Mesenteric fat pad (tissue), 1 donor: ENCODE measurements at places on chromosomes 1 and 21. TPM values are rescaled to one million over a fixed set of nuclear protein-coding genes. Genes with fewer than 3 reads are reported as not detected.
A peak's percentile ranks its signal among the peaks of the same experiment; 100 is the strongest.

GRCh38 chr1:209617755-209618154, 34.2 kb downstream of the CAMK1G start:
- DNase-seq: no peak

DNA sequence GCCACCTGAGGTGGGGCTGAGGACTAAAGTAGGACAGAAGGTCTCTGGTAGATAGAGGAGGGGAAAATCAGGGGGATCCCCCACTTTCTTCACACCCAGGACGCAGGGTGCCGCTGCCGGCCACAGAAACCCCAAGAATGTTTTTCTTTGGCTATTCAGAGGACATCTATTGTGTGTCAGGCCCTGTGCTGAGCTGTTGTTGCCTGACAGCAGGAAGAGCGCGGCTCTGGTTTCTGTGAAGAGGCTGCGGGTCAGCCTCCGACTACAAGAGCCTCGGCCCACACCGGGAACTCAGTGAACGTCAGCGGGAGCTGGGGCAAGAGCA, 407 bp upstream of the PIGV start:
- no peak for DNase-seq

- no peak for DNase-seq
These were observed 653 bp downstream of the FNDC10 start for GRCh38 chr1:1599030-1599934.

DNA sequence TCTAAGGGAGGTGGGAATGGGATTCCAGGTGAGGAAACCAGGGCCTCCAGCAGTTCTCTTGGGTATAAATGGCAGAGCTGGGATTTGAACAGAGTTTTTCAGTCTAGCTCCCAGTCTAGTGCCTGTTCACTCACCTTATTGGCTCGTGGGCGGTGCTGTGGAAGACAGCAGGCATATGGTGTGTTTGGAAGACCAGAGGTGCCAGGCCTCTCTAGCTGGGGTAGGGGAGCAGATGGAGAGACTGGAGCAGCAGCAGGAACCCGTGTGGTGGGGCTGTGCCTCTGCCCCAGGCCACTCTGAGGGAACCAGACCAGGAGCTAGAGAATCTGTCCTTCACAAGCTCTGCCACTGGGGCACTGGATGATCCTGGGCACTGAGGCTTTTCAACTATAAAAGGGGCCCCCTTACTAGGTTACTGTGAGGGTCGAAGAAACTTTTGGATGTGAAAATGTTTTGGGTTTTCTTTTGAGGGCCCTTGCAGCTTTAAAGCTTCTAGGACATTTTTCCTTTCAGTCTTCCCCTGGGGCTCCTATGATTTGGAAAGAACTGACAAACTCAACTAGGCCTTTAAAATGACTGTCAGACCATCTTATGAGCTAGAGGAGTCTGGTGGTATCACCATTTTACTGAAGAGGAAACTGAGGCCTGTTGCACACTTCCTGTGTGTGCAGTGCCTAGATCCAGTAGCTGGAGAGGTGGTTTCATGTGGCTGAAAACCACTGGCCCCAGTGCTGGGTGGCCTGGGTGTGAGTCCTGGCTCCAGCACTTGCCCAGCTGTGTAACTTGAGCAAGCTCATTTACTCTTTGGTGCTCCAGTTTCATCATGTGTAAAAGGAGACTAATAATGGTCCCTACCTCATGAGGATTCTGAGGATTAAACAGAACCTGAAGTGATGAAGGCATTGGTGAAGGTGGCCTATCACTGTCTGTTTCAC, 6.1 kb downstream of the DMRTB1 start:
- DNase-seq: peak; percentile 45

DNA sequence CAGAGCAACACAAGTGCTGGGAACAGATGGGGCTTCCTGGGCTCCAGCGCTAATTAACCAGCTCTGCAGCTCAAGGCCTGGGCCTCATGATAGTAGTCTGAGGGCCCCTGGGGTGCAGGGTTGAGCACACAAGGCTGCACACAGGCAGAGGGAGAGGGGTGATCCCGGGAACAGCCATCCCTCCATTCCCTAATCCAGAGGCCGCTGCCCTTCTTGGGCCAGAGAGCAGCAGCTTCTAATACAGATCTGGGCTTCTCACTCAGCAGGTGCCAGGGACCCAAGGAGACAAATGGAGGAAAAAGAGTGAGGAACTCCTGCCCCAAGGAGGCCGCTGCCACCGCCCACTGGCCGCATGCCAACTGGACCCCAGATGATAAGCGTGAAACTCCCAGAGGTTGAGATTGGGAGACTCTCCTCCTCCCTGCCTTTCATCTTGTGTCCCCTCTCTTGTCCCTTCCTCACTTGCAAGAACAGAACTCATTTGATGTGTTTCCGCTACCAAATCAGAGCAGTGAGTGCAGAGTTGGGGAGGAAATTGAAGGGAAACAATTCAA, 58.0 kb upstream of the IFNAR2 start:
- no peak for DNase-seq

- DNase-seq: no peak
These were observed 25.6 kb downstream of the HHIPL2 start for GRCh38 chr1:222522105-222522915.

- DNase-seq: no peak
These were observed 10.8 kb upstream of the ENO1 start for GRCh38 chr1:8889103-8889846.

- no peak for DNase-seq
These were observed 299.8 kb upstream of the USP25 start for GRCh38 chr21:15430023-15430422.

DNA sequence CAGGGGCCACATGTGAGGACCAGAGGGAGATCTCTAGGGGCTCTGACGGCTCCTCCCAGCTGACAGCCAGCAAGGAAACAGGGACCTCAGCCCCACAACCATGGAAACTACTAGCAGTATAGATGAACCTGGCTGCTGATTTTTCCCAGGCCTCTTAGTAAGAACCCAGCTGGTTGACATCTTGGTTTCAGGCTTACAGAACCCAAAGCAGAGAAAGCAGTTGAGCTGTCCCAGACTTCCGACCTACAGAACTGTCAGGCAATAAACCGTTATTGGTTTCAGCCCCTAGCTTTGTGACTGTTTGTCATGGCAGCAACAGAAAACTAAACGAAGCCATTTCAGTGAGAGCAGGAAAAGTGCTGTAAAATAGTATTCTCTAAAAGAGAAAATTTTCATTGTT, 36.4 kb downstream of the ETS2 start:
- DNase-seq: no peak

- peak; percentile 79 for DNase-seq
These were observed 3.1 kb upstream of the MOB3C start for GRCh38 chr1:46619656-46620258.

DNA sequence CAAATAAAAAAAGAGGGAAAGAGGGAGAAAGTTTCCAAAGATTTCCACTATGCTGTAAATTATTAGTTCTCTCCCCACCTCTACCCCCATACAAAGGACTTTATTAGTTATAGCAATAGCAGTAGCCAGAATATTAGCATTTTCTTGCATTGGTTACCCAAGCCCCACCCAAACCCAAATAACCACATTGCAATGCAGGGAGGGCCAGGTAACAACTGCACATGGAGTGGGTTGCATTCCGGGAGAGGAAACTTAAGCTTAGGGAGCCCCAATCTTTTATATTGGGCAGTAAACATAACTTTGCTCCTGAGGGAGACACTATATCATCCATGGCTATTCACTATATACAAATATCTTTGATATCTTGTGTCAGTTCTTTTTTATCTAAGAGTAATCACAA, 6.0 kb downstream of the ADIPOR1 start:
- no peak for DNase-seq

- no peak for DNase-seq
These were observed 52.8 kb downstream of the DPT start for GRCh38 chr1:168676029-168676812.

DNA sequence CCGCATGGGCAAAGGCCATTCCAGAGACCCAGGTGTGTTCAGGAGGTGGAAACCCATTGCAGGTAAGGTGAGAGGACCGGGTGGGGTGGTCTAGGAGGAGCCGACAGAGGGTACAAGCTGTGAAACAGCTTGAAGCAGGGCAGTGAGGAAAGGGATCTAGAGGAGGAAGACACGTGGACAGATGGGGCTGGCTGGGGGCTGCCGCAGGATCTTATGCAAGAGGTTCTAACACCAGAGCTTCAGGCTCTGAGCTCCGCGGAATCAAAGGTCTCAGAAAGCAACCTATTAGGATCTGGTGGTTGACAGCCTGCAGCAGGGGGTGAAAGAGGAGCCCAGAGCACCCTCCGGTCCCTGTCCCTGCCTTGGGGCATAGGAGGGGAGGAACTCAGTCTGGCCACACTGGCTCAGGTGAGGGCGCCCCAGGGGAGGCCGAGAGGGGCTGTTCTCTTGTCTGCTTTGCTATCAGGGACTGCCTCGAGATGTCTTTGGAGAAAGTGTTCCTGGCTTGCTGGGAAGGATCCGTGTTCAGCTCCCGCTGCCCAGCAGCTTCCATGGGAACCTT, 1.9 kb downstream of the TFF1 start:
- DNase-seq: no peak

DNA sequence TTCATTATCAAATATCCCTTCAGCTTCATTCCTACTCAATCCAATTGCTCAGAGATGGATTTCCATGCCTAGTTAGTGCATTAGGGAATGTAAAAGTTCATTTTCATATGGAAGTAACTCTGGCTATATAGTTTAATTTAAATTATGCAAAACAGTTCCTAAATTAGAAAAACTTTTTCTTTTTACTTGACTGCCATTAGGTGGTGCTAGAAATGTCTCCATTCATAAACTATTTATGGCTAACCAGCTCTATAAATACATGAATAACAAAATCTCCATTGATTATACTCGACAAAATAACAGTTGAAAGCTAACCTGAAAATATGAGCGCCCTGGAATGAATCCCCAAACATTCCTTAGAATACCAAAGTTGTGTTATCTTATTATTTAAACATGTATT, 311.4 kb downstream of the USH2A start:
- no peak for DNase-seq

GRCh38 chr1:89483757-89484077, 40.9 kb upstream of the LRRC8B start:
- no peak for DNase-seq

DNA sequence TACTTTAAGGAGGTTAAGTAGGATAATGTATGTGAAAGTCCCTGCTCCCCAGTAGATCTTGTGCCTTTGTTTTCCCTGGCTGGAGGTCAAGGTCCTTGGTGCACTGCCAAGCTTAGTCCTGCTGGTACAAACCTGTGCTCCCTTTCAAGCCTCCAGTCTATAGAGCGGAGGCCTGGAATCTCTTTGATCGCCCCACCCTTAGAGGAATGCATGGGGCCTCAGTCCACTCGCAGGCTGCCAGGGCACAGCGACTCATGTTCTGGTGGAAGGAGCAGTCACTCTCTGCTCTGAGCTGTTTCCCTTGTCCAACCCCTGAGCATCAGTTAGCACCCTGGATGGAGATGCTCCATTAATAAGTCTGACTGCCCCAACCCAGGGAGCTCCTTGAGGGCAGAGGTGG, 121.8 kb downstream of the HMGB4 start:
- DNase-seq: peak; percentile 53

- DNase-seq: no peak
These were observed 45.3 kb upstream of the SIPA1L2 start for GRCh38 chr1:232675260-232675659.

DNA sequence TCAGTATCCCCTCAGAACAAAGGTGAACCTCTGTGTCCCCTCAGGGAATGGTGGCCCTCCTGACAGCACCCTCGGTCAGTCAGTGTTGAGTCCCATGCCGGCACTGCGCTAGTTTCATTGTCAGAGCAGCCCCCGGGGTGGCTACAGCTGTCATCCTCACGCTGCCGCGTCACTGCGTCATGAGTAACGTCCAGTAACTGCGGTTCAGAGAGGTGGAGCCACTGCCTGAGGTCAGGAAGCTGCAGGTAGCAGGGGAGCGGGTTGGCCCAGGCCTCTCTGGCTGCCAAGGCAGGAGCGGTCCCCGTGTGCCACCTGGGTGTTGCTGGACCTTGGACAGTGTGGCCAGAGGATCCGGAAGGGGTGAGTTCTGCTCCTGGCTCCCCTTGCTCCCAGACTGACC, 20.2 kb upstream of the WNT4 start:
- DNase-seq: no peak

DNA sequence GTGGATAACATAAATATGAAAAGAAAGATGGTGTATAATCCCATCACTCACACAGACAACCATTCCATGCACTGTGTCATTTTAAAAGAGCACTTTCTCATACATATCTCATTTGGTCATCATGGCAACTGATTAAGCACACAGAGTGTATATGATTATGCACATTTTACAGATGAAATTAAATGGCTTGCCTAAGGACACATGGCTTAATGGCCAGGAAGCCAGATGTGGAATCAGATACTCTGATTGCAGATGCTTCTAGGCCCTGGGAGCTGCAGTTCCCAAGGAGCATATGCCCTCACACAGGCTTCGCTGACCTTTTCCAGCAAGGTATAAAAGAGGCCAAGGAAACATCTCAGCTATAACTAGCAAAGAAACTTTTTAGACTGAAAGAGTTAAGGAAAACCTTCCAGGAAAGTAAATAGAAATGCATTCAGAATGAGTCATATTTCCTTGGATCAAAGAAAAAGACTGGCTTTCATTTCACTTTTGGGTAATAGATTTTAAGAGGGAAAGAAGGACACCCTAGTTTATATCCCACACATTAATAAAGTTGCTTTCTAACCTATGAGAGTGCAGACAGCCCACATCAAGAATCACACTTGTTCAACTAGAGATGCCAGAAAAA, 19.6 kb upstream of the FAM89A start:
- DNase-seq: no peak

GRCh38 chr1:177571076-177571475, 398.8 kb downstream of the SEC16B start:
- DNase-seq: no peak

GRCh38 chr1:166145499-166145898, 21.3 kb downstream of the FAM78B start:
- DNase-seq: no peak

DNA sequence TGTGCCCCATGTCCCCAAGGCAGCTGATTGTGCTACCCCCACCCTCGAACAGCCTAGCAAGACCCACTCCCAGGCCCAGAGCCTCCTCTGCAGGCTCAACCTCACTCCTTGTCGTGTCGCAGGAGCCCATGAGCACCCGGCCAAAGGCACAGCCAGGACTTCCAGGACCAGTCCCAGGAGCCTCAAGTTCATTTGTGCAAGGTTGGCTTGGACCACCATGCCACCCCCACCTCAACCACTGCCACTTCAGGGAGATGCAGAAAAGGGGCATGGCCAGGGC, 54.4 kb upstream of the KRTAP11-1 start:
- no peak for DNase-seq

The SPTA1 gene
- total RNA-seq: 0.55 TPM

The MYOM3 gene
- 0.42 TPM for total RNA-seq

The S100A7 gene
- total RNA-seq: not detected

The S100A7A gene
- total RNA-seq: not detected

The KRTAP23-1 gene
- not detected for total RNA-seq

The MAEL gene
- not detected for total RNA-seq

The WNT2B gene
- total RNA-seq: 3.9 TPM

The INAVA gene
- 0.16 TPM for total RNA-seq

The ATP1A1 gene
- total RNA-seq: 192 TPM

The HSPA6 gene
- 6.8 TPM for total RNA-seq

The ZC3H12A gene
- 34.2 TPM for total RNA-seq

The NMNAT2 gene
- total RNA-seq: 20.5 TPM

The F13B gene
- not detected for total RNA-seq
